ENCODE measurements at places on chromosomes 12 and 14. TPM values are rescaled to one million over a fixed set of nuclear protein-coding genes. Genes with fewer than 3 reads are reported as not detected.

- DNase-seq: no peak
- H3K4me3 ChIP-seq: no peak overlapping the region
- no peak overlapping the region for H3K27ac ChIP-seq
- H3K27me3 ChIP-seq: peaks cover 3% of the 10 kb centered on the region
- peaks cover 14% of the 10 kb centered on the region for H3K4me1 ChIP-seq
Observed at GRCh38 chr14:72528059-72528862, 365.6 kb downstream of the DPF3 start.

GRCh38 chr12:80059875-80060274 lies 39.5 kb upstream of the OTOGL start:
- DNase-seq: no peak
- no peaks in the 10 kb centered on the region for H3K36me3 ChIP-seq
- H3K27ac ChIP-seq: no peak overlapping the region
- no peaks in the 10 kb centered on the region for H3K4me1 ChIP-seq

DNA sequence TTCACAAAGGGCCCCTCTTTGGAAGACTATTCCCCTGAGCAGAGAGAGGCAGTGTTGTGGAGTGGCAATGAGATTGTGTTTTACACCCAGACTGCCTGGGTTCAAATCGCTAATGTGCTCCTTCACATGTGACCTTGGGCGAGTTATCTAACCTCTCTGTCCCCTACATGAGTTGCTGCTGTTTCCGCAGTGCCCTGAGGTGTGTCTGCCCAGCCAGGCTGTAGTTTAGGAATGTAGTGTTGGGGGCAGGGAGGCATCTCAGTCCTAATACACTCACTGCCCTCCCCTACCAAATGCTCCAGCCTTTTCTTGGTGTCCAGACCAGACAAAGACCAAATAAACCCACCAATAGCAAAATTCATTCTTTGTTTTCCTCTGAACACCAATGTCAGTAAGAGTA lies 78.6 kb downstream of the SLC24A4 start:
- H3K27me3 ChIP-seq: no peaks in the 10 kb centered on the region
- peak overlapping the region; percentile 86 for H3K27ac ChIP-seq
- no peaks in the 10 kb centered on the region for H3K36me3 ChIP-seq
- peak overlapping the region; percentile 43 for H3K4me3 ChIP-seq
- no peaks in the 10 kb centered on the region for H3K4me1 ChIP-seq

DNA sequence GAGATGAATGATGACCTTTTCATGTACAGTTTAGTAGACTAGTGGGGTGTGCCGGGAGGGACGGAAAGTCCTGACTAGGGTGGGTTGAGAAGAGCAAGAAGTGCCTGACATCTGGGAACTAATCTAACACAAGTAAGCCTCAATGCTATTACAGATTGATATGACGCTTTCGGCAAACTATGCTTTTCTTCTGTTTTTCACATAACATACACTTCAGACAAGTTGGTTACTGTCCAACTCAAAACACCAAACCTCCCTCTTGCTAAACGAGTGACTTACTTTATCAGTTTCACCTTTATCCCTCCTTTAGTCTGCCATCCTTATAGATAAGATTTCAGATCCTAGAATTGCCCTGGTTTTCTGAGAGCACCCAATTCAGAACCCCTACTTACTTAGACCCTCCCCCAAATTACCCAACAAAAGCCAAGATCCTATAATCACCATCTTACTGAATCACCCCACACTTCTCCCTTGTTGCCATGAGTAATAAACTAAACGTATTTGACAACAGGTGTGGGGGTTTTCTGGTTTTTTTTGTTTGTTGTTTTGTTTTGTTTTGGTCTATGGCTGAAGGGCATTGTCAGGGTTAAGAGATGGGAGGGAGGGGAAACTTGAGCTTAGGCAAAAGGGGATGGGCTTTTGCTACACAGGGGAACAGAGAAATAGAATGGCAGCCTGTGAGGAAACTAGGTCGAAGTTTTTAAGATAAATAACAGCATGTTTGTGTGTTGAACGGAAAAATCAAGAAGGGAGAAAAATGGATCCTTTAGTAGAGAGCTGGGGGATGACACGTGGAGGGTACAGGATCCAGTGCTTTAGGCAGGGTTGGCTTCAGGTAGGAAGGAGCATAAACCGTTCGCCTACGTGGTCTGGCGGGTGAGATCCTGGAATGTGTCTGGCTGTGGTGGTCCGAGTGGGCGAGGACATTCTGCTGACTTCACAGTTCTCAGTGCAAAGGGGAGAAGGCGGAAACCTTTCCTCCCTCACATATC lies 6.1 kb upstream of the PSMA3 start:
- no peak for DNase-seq
- peak overlapping the region; percentile 84 for H3K27ac ChIP-seq
- H3K4me1 ChIP-seq: no peaks in the 10 kb centered on the region
- no peaks in the 10 kb centered on the region for H3K27me3 ChIP-seq
- no peaks in the 10 kb centered on the region for H3K36me3 ChIP-seq

DNA sequence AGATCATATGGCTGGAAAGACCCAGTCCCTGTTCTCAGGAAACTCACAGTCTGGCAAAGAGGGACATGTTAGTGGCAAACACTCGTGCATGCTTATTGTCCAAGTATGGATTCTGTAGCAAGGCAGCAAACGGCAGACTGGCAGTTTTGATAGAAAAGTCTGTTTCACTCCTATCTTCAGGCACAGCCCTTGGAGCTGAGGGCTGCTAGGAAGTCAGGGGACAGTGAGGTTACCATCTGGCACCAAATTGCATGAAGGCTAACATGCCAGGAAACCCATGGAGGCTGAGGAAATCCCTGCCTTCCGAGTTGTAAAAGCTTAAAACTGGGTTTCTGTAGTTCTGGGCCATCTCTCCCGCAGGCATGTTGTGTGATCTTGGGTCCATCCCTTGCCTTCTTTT lies 32.9 kb downstream of the CALM1 start:
- H3K4me1 ChIP-seq: peaks cover 18% of the 10 kb centered on the region
- no peaks in the 10 kb centered on the region for H3K36me3 ChIP-seq

GRCh38 chr12:124605883-124606774 lies 38.7 kb upstream of the NCOR2 start:
- H3K4me1 ChIP-seq: peaks cover 15% of the 10 kb centered on the region
- H3K27ac ChIP-seq: no peak overlapping the region
- H3K27me3 ChIP-seq: no peaks in the 10 kb centered on the region
- DNase-seq: no peak
- H3K4me3 ChIP-seq: no peak overlapping the region

GRCh38 chr12:93707836-93708235 lies 30.7 kb downstream of the CRADD start:
- H3K27ac ChIP-seq: no peak overlapping the region
- H3K27me3 ChIP-seq: no peaks in the 10 kb centered on the region
- H3K4me1 ChIP-seq: peaks cover 7% of the 10 kb centered on the region
- DNase-seq: no peak
- no peaks in the 10 kb centered on the region for H3K36me3 ChIP-seq

The AQP2 gene
- not detected for total RNA-seq

The SLCO1B1 gene
- not detected for total RNA-seq
